ENCODE measurements at places on chromosomes 11 and 22.

GRCh38 chr11:45546366-45546765 is 119.1 kb downstream of the CHST1 start:
- DNase-seq: no peak

DNA sequence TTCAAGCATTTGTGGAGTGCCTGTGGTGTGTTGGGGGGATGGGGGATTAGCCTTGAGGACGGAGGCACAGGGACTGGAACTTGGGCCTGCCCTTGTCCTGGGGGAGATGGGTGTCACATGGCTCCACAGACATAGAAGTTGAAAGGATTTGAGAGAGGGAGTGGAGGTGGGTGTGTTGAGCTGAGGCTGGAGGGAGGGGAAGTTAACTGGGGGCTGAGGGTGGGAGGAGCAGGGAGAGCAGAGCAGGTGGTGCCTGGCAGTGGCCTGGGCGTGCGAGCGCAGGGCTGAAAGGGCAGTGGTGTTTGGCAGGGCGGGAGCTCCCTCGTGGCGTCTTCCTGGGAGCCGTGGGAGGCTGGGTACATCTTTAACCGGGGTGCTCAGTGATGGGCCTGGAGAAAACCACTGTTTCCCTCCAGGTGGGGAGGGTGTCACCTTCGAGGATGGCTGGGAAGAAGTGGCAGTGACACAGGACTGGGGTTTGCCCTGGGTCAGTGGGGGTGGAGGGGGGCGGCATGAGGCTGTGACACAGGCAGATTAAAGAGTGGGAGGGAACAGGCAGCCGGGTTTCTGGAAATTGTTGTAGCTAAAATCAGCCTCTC is 45.5 kb downstream of the AP2A2 start:
- no peak for DNase-seq

- DNase-seq: no peak
Measured at GRCh38 chr11:123594188-123594901, 60.1 kb downstream of the SCN3B start.

GRCh38 chr11:33266393-33267215 is 9.4 kb downstream of the HIPK3 start:
- DNase-seq: no peak

DNA sequence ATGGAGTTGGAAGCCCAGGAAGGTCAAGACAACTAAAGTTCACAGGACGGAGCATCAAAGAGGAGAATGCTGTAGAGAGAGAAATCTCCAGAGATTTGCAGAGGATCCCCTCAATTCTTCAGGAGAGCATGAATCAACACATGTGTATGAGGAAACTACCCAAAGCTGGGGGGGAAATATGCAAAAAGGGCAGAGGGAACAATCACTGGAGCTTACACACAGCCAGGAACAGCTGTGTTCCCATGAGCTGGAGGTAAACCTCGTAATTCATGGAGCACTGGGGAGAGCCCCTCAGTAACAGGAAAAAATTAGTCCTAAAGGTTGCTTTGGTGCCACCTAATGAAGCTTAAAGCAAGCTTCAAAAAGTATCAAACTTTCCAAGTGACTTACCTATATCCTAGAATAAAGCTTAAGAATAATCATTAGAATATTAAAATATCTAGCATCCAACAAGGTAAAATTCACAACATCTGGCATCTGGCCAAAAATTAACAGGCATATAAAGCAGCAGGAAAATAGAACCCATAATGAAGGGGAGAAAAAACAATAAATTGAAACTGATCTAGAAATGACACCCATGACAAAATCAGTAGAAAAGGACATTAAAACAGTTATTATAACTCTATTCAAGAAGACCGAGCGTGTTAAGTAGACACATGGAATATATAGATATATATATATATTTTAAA is 134.2 kb downstream of the STK33 start:
- no peak for DNase-seq

- DNase-seq: no peak
Measured at GRCh38 chr11:44328138-44328660, 18.3 kb upstream of the ALX4 start.

- no peak for DNase-seq
Measured at GRCh38 chr11:13118194-13118593, 109.1 kb downstream of the RASSF10 start.

DNA sequence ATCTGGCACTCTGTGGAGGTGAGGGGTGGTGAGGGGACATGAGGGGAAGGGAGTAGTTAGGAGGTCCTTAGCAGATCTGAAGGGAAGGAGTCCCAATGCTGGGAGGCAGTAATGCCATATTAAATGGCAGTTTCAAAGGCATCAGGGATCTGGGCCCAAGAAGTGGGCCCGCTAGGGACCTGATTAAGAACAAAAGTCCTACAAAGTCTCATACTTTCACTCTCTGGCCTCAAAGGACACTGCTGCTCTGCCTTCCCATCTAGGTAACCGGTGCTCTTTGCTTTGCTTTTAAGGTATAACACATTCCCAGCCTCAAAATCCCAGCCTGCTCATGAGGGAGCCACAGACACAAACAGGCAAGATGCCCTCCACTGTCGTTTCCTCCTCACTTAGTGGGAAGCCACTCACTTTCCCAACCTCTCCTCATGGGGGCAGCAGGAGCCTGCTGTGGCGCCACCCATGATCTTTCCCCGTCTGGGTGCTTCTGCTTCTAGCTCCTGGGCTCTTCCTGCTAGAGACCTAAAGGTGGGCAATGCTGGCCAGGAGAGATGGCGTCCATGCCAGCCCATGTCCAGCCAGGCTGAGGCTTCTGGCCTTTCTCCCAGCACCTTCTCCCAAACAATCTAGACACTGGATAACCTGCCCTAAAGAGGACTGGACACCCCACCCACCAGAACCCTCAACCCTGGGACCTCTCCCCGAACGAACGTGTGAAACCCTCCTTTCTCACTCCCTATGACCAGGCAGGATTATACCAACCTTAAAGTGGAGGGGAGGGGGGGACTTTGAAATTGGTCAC is 68.3 kb downstream of the PLEKHA7 start:
- no peak for DNase-seq

- DNase-seq: peak; percentile 30
Measured at GRCh38 chr22:32564170-32565001, 89.8 kb downstream of the FBXO7 start.

DNA sequence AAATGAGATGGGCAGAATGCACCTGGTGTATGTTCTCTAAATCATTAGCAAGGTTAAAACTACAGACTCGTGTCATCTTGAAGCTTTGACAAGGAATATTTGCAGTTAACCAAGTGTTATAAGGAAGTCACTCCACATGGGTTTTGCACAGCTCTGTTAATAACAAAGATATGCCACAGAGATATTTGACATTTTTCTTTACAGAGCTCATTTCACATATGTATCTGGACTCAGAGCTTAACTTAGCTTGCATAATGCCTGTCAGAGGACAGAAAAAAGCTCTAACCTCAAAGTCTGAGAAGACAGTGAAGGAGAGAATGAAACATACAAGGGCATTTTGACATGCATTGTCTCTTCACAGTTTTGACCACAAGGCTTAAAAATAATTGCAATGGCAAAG is 105.5 kb downstream of the C11orf87 start:
- DNase-seq: no peak
